ENCODE measurements at places on chromosomes 6 and 20. TPM values are rescaled to one million over a fixed set of nuclear protein-coding genes. Genes with fewer than 3 reads are reported as not detected.

DNA sequence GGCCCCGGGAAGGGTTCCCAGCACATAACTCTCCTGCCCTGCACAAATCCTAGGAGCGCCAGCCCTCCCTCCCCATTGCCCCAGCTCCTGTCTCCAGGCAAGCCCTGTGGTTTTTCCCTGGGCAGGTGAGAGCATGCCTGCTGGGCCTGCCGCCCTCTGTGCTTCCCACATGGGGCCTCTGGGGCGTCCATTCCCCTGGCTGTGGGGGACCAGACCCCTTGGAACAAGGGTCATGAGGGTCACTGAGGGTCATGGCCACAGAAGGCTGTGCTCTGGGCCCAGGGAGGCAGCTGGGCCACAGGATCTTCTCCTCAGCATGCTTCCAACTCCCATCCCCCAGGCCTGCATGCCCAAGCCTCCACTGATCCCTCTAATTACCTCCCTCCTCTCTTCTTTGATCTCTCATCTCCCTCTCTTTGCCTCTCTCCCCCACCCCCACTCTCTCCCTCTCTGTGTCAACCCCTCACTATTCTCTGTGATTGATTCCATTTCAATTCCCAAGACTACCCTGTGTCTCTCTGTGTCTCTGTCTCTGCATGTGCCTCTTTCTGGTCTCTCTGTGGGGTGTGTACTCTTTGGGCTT lies 6.1 kb downstream of the MDFI start:
- no peak for DNase-seq

- no peak for DNase-seq
These were observed 197.9 kb downstream of the TRIM27 start for GRCh38 chr6:28725890-28726348.

DNA sequence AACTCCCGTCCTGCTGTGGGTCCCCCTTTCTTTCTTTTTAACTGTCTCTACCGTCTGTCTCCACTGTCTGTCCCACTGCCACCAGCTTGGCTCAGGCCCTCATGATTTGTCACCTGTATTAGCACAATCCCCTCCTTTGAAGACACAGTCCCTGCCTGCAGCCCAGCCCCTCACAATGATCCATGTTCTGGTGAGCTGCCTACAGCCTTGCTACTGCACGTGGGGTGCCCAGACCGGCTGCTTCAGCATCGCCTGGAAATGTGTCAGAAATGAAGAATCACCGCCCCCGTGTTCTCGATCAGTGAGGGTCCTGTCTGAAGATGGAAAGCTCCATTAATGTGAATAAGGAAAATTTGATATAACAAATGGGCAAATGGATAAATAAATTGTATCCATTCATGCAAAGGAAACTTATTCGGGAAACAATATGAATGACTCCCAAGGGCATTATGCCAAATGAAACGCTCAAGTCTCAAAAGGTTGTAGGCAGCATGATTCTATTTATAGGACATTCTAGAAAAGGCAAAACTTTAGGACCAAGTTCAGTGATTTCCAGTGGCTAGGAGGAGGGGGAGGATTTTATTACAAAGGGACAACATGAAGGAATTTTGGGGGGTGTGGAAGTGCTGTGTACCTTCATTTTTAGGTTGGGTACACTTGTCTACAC lies 59.4 kb upstream of the CD83 start:
- no peak for DNase-seq

The MEP1A gene
- polyA plus RNA-seq: not detected

The NFKBIL1 gene
- 23.2 TPM for polyA plus RNA-seq

All from left renal cortex interstitium (tissue), 4 donors.